ENCODE measurements at places on chromosomes 3 and 15.

DNA sequence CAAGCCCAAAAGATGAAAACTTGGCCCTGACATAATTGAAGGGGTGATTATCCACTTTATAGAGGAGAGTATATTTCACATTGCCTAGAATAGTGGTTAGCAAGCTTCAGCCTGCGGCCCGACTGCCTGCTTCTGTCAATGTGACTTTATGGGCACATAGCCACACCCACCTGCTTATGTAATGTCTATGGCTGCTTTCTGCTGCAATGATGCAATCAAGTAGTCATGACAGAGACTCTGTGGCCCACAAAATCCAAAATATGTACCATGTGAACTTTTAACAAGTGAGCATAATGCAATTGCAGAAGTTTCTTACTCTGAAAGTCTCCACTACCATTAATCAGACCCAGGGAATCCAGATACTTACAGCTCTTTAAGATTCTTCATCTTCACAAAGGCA lies 103.1 kb downstream of the LRIG1 start:
- no peak for DNase-seq

DNA sequence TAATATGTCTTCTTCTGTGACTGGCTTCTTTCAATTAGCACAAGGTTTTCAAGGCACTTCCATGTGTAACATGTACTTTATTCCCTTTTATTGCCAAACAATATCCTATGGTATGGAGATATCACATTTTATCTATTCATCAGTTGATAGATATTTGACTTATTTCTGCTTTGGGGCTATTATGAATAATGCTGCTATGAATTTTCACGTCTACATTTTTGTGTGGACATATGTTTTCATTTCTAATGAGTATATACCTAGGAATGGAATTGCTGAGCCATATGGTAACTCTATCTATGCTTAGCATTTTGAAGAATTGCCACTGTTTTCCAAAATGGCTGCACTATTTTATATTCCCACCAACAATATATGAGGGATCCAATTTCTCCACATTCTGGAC lies 3.6 kb upstream of the AGTR1 start:
- no peak for DNase-seq

- no peak for DNase-seq
Measured at GRCh38 chr3:128603811-128604775, 46.5 kb downstream of the RPN1 start.

DNA sequence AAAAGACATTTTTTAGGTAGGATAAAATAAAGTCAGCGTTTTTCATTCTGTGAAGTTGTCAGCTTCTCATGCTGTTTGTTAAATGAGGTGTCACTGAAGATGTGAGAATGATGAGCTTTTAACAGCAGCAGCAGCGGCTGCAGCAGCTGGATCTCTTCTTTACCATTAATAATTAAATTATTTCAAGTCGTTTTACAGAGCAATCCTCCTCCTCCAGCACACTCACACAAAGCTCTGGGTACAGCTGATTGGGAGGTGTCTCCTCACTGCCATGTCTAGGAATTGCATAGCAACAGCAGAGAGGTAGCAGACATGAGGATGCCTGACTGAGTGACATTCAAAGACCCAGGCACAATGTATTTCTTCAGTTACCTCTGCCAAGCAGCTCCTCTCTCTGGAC lies 46.7 kb upstream of the PLAAT1 start:
- no peak for DNase-seq

DNA sequence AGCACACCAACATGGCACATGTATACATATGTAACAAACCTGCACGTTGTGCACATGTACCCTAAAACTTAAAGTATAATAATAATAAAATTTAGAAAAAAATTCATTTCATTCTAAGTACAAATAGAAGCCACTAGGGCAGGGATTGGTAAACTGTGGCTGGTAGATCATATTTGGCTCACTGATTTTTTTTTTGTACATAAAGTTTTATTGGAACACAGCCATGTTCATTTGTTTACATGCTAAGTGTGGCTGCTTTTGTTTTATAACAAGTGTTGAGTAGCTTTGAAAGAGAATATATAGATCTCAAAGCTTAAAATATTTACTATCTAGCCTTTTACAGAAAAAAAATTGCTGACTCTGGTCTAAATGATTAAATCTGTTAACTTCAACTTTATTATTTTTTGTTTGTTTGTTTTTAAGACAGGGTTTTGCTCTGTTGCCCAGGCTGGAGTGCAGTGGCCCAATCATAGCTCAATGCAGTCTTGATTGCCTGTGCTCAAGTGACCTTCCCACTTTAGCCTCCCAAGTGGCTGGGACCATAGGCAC lies 32.8 kb downstream of the SLC30A4 start:
- no peak for DNase-seq

GRCh38 chr3:71709908-71710511 lies 15.2 kb downstream of the EIF4E3 start:
- no peak for DNase-seq

- DNase-seq = no peak
Measured at GRCh38 chr3:79726786-79727185, 41.0 kb downstream of the ROBO1 start.

- DNase-seq = no peak
Measured at GRCh38 chr15:69637818-69638217, 185.2 kb downstream of the RPLP1 start.

DNA sequence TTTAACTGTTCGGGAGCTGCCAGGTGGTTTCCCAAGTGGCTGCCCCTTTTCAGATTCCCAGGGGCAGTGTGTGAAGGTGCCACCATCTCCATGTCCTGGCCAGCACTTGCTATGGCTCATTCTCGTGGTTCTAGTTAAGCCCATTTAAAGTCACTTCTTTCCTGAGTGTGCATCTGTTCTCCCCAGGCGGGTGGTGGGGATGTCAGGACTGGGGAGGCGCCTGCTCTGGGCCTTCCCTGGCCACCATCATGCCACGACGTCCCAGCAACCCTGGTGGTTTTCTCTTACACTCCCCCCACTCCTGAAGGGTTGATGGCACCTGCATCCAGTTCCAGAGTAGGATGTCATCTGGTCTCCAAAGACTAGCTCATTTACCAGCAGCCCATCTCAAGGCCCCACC lies 56.8 kb upstream of the TAMM41 start:
- no peak for DNase-seq

- no peak for DNase-seq
Measured at GRCh38 chr3:53250453-53250852, 5.4 kb downstream of the TKT start.

GRCh38 chr15:56286213-56286612 lies 42.5 kb upstream of the RFX7 start:
- peak; percentile 32 for DNase-seq

GRCh38 chr3:35383719-35384555 lies 255.4 kb upstream of the ARPP21 start:
- no peak for DNase-seq

- DNase-seq = peak; percentile 55
Measured at GRCh38 chr15:67031331-67031730, 34.1 kb upstream of the SMAD3 start.

DNA sequence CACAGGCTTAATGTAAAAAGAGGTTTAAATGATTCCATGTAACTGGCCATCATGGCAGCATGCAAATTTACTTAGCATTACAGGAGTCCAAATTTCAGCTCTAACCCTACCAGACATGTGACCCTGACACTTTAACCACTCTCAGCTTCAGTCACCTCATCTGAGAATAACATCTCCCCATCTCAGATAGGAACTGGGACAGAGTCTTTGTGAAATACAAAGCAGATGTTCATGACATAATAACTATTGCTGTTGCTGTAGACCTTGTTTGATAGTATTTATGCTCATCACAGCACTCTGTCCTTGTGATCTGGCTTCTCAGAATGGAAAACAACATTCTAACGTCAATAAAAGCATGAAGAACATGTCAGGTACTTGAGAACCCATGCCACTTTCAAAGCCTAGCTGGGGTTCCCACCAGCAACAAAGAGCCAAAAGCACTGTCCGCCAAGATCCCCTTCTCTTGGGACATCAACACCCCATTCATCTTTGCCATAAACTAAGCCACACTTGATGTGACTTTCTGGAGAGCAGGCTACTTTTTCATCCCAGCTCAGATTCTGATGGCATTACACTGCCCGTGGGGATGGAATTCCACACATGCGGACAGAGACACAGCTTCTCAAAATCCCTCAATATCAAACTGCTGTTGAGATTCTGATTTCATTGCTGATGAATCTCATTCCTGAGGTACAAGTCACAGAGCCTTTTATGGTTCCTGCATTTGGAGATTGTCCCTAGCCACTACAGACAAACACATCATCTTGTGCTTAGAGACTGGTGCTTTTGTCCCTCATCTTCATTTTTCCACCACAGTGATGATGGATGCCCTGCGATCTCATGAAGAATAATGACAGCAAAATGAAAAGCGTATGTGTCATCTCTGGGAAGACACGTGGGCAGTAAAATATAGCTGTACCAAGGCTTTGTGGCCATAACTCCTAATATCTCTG lies 202.7 kb downstream of the TNIK start:
- DNase-seq = no peak

- no peak for DNase-seq
Measured at GRCh38 chr3:52435246-52436101, 9.4 kb downstream of the SEMA3G start.

- no peak for DNase-seq
Measured at GRCh38 chr15:99305761-99306505, 54.7 kb downstream of the LRRC28 start.
